ENCODE measurements at places on chromosomes 13 and 19. TPM values are rescaled to one million over a fixed set of nuclear protein-coding genes. Genes with fewer than 3 reads are reported as not detected.

DNA sequence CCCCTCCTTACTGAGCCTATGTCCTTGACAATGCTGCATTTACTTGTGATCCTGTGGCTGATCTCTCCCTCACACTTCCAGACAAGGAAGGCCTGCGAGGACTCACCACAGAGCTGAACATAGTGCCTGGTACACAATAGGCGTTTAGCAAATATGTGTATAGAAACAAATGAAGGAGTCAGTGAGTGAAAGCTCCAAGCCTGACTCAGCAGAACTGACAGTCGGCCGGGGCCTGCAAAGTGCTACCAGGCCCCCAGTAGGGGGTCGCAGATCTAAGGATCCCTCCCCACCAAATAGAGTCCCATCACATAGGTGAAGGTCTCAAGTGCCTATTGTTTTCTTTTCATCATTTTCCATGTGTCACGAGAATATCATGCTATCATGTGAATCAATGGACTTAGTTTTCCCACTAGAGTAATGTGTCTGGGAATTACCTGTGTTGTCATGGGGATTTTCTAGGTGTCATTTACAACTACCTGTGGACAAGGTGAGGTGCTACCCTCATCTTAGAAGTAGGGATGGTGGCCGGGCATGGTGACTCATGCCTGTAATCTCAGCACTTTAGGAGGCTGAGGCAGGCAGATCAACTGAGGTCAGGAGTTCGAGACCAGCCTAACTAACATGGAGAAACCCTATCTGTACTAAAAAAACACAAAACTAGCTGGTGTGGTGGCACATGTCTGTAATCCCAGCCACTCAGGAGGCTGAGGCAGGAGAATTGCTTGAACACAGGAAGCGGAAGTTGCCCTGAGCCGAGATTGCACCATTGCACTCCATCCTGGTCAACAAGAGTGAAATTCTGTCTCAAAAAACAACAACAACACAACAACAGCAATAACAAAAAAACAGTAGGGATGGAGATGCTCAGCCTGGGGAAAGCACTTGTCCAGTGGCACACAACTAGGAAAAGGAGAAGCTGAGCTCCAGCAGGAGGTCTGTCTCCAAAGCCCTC lies 50.3 kb upstream of the CYP2A7 start:
- no peak for DNase-seq

DNA sequence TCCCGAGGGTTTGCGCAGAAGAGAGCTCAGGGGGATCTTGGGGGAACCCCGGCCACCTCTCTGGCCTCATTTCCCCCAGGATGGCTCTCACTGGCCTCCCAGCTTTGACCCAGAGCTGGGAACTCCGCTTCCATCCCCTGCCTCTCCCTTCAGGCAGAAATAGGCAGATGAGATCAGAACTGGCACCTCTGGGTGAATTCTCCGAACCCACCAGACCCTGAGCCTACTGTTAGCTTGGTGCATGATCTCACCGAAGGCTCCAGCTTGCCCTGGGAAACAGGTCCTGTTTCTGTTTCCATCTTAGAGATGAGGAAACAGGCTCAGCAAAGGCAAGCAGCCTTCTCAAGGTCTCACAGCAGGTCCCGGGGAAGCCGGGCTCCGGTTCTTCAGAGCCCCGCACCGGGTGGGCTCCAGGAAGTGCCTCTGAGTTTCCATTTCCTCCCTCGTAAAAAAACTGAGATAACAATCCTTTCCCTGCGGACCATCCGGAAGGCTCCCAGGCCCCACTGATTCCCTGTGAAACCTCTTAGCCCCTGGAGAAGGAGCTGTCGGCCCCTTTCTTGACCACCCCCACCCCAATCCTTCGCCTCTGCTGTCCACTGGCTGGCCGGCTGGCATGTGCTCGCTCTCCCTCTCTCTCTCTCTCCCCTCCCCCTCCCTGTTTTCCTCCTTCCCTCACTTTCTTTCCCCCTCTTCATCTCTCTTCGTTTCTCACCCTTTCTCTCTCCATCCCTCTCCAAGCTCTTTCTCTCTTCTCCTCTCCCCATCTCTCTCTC lies 2.1 kb downstream of the NECTIN2 start:
- peak; percentile 21 for DNase-seq

DNA sequence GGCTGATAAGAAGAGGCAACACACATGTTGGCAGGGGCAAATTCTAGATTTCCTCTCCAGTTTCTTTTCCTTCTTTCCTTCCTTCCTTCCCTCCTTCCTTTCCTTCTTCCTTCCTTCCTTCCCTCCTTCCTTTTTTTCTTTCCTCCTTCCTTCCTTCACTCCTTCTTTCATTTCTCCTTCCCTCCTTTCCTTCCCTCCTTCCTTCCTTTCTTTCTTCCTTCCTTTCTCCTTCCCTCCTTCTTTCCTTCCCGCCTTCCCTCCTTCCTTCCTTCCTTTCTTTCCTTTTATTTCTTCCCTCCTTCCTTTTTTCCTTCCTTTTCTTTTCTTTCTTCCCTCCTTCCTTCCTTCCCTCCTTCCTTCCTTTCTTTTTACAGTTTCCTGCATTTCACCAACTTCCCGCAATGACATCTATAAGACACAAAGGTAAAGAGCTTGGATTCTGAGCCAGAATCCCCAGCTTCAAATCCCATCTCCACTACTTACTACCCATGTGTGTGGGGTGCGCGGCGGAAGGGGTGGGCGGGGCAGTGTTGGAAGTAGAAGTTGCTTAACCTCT lies 35.3 kb downstream of the INSR start:
- no peak for DNase-seq

DNA sequence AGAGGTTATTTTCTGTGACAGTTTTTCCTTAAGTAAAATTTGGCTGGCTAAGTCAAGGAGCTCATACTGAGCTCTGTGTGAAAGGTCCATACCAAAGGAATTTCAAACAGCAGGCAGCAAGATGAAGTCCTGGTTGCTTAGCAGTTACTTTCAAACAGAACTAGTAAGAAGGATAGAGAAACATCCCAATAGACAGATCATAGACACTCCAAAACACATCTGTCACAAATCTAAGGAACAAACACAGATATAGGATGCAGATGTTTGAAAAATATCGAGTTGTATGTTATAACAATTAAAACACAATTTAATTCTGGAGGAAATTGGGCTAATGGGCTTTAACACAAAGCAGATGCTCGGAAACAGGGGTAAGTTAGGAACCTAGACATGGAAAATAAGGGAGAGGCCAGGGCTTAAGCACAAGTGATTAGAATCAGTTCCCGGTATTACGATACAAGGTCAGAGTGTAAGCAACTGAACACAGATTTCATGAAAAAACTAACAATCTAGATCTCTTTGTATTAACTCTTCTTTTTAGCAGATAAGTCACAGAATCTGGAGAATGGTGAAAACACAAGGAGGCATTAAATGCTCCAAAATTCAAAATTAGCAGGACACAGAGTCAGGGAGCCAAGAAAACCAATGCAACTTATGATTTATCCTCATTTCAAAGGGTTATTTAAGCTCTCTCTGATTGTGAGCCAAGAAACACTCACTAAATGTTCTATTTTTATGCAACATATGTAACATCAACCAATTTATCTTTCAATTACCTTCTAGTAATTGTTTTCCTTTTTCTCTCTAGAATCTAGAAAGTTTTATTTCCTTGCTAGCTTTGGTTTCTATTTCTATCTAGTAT lies 1992.9 kb upstream of the PCDH20 start:
- DNase-seq, result peak; percentile 19

- no peak for DNase-seq
Observed at GRCh38 chr13:40370661-40371060, 295.8 kb downstream of the FOXO1 start.

DNA sequence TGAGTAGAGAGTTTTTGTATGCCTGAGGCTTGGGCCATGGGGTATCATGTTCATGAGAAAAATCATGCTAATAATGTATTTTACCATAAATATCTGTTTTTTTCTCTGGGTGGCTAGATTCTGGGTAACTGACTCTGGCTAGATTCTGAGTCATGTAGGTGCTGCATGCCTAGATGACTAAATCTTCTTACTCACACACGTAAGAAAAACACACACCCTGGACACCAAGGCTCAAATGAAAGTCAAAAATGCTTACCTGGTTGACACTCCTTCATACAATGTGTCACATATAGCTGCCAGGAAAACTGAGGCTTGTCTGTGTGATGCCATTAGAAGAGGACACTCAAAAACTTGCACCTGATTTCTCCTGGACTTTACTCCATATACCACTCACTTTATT lies 597.4 kb upstream of the SLITRK1 start:
- no peak for DNase-seq

DNA sequence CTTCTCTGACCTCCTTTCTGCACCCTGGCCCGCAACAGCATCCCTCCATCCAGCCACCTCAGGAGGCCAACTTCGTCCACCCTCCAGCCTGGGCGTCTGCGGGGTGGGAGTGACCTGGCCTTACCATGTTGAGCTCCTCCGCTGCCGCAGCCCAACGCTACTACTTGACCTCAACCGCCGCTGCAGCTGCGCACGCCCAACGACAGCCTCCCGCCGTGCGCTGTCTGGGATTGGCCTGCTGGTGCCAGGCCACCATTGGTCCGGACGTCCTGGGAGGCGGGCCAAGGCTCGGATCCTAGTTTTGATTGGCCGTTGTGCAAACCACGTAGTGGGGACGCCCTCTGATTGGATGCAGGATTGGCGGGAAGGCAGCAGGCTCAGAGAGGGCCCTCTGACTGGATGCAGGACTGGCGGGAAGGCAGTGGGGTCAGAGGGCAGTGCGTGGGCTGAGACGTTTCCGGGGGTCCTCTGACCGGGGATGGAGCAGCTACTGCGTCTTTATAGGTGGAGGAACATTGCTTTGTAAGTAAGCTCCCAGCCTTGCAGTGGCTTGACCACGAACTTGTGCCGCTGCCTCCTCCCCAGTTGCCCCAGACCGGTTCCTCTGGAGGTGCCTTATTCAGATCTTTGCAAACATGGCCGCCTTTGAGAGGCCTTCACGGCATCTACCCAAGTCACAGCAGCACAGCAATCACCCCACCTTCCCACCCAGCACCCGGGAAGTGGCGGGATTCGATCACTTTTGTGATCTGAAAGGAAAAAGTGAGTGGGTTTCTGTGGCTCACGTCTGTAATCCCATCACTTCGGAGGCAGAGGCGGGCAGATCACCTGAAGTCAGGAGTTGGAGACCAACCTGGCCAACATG lies at the start of gene TUBA3C:
TSS of gene TUBA3C (minus strand) at position 204 of the 865 bp plus-strand sequence. CDS start at position 127, 77 bp downstream.
- no peak for DNase-seq

GRCh38 chr13:84962141-84962750 lies 837.0 kb downstream of the SLITRK6 start:
- no peak for DNase-seq

DNA sequence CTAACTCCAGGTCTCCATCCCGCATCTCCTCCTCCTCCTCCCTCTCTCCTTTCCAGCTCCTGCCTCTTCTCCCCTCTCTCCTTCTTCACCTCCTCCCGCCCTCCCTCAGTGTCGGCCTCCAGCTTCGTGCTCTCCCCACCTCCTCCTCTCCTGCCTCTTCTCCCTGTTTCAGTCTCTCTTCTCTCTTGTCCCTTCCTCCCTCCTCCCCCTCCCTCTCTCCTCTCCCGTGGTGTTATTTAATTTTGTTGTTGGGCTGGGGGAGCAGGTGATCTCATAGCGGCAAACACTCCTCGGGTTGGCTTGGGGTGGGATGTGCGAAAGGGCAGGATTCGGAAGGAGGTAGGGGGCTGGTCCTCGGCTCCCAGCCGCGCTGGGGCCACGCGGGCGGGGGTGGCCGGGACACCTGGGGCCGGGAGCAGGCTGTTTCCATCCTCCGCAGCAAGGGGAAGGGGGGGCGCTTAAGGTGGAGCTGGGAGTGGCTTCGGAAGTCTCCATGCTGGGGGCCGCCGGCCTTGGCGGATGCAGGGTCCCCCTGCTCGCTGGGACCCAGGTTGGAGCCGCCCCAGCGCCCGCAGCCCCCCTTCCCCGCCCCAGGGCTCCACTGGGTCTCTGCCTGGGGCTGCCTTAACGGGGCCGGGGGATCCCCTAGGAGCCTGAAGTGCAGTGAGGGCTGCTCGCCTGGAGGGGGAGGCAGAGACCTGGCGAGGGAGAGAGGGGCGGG lies at the start of gene CA11:
TSS of gene CA11 (minus strand) at position 187 of the 721 bp plus-strand sequence. CDS start 555 bp downstream, outside the sequence.
- DNase-seq, result peak; percentile 85

The C19orf67 gene
- not detected for polyA plus RNA-seq
